GM12878 (cell line): ENCODE measurements at places on chromosomes 7 and 10.
A peak's percentile ranks its signal among the peaks of the same experiment; 100 is the strongest.

DNA sequence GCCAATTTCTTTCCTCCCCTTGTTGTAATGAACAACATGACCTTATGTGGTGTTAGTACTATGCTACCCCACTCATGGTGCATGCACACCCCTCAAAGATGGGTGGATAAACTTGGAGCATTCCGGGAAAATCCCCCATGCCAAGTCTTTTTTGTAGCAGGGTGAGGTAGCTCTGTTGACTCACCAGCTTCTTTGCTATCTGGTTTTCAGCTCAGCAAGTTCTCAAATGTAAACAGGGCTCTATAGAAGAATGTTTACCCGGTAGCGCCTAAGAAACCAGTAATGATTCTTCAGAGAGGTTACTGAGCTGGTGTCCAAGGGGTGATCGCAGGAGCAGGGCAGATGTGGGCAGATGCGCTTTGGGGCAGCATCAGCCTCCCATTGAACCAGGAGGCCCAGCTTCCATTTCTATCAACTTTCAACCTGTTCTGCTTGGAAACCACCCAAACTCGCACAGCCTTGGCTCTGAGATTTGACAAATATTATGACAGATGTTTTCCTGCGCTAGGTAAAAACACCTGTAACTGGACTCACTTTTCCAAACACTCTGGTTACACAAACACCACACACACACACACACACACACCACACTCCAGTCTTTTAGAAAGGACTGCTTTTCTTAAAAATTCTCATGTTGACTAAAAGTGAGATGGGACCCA, 87.8 kb downstream of the ZRANB1 start:
- no peak for DNase-seq

GRCh38 chr10:119341459-119342301, 134.3 kb downstream of the GRK5 start:
- DNase-seq = no peak

DNA sequence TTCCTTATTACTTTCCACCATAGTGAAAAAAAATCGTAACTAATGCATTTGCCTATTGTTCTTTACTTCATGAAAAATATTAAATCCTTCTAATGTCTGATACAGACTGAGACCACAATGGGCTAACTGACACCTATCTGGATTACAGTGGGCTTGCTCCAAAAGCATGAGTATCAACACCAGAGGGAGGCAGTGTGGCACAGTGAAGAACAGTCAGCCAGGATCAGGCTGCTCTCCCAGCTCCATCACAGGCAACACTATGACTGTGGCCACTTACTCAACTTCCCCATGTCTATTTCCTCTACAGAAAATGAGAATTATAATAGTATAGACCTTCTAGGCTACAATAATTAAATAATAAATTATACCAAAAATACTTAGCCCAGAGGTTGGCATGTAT, 97.2 kb downstream of the SLC25A13 start:
- DNase-seq = no peak

DNA sequence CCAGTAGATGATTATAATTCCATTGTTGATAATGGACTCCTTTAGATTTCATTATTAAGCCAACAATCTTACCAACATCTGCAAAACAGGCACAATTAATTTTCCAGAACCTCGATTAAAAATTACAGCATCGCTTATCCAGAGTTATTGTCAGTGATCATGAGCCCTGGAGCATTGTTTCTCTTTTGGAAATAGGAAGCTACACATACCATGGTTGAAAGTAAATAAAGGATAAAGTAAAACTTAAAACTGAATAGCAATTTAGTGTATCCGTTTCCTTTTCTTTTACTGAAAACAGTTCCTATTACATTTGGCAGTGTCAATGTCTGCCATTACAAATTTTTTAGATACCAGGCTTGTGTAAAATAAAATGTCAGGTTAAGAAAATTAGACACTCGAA, 9.9 kb upstream of the HOXA2 start:
- DNase-seq = no peak

- DNase-seq = no peak
Observed at GRCh38 chr7:156058248-156058647, 246.0 kb upstream of the SHH start.

- DNase-seq = no peak
Observed at GRCh38 chr7:66640802-66641525, 12.3 kb downstream of the KCTD7 start.

DNA sequence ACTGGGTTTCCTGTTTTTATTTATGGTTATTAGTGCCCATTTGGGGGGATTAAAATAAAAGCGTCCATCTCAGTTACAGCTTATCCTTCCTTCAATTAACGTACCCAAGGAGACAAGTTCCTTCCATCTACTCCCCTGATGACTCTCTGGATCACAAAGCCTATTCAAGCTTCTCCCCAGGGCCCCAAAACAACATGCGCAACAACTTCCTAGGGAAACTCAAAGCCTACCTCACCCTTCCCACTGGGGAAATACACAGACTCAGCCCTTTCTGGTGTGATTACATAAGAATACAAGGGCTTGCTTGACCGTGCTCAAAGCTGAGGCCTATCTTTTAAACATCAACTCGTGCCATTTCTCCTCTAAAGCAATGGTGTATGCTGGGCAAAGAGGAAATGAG, 112.4 kb downstream of the CDK6 start:
- no peak for DNase-seq

DNA sequence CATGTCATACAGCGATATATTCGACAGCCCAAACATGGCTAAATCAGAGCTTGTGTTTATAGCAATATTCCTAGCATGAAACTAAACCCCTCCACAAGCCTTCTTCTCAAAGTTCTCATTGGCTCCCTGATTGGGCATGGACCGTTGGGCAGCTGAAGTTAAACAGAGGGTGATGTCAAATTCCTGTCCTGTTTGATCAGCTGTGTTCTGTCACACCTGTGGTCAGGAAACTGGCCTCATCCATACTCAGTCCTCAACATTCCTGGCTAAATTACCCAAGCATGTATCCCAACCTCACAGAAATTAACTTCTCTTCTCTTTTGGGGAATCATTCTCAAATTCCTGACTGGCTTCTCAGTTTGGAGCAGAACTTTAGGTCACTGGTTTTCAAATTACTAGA, 107.9 kb downstream of the ODAD2 start:
- DNase-seq = no peak

- DNase-seq = no peak
Observed at GRCh38 chr7:73437091-73437490, 3.5 kb downstream of the FZD9 start.

DNA sequence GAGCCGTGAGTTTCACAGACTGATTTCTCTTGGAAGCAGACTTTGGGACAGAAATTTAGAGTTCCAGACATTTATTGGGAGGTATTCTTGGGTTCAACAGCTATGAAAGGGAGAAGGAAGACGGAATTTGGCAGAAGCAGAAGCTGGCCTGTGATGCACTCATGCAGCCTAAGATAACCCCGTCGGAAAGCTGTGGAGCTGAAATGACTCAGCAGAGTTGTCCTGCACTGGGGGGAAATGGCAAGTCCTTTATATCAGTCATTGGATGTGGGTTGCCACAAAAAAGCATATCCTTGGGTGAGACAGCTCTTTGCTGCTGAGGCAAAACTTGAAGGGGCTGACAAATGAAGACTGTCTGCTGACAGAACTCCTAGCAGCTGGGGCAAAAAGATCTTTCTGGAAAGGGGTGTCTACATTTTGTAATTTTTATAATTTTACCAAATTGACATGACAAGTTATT, 11.5 kb upstream of the MICU1 start:
- peak; percentile 38 for DNase-seq

DNA sequence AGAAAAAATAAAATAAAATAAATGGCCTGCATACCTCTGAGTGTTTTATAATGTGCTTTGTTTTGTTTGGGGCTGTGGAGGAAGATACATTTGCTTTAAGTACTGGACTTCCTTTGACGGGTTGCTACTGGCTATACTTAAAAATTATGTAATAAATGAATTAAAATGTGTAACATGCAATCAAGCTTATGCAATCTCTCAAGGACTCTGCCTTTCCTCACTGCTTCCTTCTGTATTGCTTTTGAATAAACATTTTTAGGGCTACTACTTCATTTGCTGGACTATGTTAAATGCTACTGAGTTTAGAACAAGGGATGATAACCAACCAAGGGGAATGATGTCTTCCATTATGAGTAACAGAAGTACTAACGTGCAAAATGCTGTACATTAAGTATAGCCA, 91.6 kb downstream of the ETV1 start:
- no peak for DNase-seq

- DNase-seq = no peak
Observed at GRCh38 chr7:40133561-40134427, 628 bp downstream of the MPLKIP start.

- DNase-seq = no peak
Observed at GRCh38 chr10:125343118-125343925, 183.0 kb upstream of the CTBP2 start.

DNA sequence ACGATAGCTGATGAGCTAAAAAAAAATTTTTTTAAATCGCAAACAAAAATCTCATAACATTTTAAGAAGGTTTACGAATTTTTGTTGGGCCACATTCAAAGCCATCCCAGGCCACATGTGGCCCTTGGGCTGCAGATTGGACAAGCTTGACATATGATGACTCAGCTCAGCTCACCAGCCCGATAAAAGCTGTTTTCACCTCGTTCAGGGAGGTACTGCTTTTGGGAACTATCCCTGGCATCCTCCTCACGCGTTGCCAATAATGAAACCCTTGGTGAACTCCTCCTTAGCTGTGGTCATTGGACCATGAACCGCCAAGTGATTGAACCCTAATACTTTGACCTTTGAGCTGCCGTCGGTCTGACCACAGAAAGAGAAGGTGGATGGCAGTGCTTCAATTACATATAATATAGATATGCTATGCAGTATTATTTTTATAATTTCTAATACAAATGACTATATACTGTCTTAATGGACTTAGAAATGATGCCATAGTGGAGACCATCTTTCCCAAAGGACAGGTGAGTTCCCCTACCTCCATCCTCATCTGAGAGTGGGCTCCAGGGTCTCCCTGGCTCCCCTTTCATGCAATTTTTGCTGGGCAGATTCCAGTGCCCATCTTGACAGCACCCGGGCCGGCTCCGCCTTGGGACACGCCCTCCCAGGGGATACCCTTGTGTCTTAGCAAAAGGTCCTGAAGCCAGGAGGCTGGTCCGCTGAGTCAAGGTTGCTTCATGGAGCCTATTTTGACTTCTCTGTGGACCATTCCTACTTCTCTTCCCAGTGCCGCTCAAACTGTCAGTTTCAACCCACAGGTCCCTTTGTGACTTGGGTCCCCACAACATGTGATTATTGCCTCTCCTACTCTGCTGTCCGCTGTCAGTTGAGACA, 707.2 kb downstream of the PARD3 start:
- DNase-seq = no peak

- DNase-seq = no peak
Observed at GRCh38 chr7:149886018-149886415, 12.2 kb downstream of the ATP6V0E2 start.

GRCh38 chr7:33807779-33808482, 97.4 kb upstream of the BMPER start:
- no peak for DNase-seq

- no peak for DNase-seq
Observed at GRCh38 chr7:2393706-2394105, 9.7 kb upstream of the CHST12 start.

GRCh38 chr7:66617295-66617694, 11.4 kb upstream of the KCTD7 start:
- DNase-seq = no peak

DNA sequence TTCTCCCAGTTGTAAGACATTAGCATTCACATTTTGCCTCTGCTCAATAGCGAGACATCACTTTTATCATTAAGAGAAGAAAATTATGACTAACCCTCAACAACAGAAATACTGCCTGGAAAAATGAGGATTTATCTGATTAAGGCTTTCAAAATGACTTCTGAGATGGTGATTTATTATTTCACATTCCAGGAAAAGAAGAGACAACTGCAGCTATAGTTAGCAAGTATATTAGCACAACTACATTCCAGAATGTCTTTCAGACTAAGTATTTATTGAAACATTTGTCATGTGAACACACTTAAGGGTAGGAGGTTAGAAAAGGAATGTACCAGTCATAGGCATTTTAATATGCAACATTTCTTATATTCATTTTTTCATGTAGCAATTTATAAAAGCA, 162.0 kb downstream of the IQUB start:
- no peak for DNase-seq

GRCh38 chr7:137871170-137871915, 24.6 kb upstream of the DGKI start:
- DNase-seq = no peak

GRCh38 chr7:43584195-43584586, 1.3 kb downstream of the STK17A start:
- DNase-seq = no peak

GRCh38 chr10:79982362-79982800, 33.5 kb upstream of the SFTPD start:
- DNase-seq = no peak

DNA sequence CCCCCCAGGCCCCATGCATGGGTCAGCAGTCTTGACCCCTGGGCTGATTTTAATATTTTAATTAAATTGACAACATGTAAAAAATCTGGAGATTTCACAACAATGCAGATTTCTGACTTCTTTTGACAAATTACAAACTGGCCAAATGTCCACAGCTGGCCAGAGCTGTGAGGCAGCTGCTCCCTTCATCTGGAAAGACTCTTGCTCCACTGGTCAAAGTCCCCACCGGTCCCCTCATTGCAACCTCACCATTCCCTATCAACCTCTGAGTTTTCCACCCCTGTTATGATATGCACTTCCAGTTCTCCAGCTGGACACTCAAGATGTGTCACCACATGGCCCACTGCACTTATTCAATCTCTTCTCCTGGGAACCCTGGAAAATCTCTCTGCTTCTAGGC, 266.2 kb downstream of the KCNMA1 start:
- DNase-seq = no peak

DNA sequence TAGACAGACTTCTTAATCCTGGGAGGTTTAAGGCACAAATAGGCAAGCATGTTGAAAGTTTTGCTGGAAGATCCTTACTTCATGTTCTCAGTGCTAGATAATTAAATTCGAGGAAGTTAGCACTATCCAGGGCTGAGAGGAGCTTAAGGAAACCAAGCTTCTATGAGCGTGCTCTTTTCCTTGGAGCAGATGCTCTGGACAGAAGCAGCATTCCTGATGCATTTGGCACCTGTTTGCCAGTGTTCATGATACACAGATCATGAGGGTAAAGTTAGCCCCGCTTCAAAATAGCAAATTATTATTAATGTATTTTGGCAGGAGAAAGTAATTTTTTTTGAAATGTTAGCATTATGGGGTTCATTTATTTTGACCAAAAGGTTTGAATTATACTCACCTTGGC, 9.4 kb downstream of the HDAC9 start:
- DNase-seq = no peak

- DNase-seq = no peak
Observed at GRCh38 chr7:87344446-87344845, 1.0 kb upstream of the CROT start.

GRCh38 chr10:128304271-128304670, 178.0 kb upstream of the MKI67 start:
- no peak for DNase-seq

DNA sequence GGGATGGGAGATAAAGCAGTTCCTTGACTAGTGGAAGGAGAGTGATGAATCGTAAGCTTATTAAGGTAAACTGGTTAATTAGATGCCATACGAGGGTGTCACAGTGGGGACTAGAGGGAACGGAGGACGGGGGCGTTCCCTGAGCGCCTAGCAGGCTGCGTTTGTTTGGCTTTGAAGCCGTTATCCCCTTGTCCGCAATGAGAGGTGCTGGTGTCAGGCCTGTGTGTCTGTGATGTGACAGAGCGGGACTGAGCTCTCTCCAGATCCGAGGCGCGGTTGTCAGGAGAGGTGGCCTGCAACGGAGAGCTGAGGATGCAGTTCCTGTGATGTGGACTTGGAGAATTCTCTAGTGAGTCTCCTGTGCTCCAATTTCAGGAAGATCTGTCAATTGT, 60.0 kb upstream of the PRPS1L1 start:
- DNase-seq = no peak

GRCh38 chr10:52111101-52111891, 202.8 kb upstream of the DKK1 start:
- no peak for DNase-seq
